ENCODE measurements at places on chromosomes 4 and X. TPM values are rescaled to one million over a fixed set of nuclear protein-coding genes. Genes with fewer than 3 reads are reported as not detected.

DNA sequence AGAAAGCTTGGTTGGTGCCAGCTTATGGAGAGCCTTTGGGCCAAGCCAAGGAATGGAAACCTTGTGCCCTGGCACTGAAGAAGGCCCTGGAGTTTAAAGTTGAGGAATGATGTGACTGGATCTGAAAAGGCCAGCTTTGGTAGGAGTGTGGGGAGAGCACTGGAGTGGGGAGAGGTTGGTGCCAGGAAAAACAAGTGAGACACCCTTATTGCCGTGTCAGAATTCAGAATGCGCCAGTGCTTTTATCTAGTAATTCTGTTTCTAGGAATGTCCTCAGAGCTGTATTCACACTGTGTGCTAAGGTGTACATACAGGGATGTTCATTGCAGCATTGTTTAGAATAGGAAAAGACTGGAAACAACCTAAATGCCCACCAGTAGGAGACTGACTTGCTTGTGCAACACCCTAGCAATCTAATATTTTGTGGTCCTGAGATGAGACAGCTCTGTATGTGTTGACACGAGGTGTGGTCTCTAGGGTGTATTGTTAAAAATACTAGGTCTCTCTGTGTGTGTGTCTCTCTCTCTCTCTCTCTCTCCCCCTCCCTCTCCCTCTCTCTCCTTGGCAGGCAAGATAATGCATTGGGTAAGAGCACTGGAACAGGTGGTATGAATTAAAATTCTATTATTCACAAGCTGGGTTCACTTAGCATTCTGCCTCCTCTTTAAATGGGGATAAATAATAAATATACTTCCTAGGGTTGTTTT lies 107.8 kb downstream of the GATB start:
- peaks cover 13% of the 10 kb centered on the region for H3K27me3 ChIP-seq
- no peak overlapping the region for H3K4me3 ChIP-seq
- H3K36me3 ChIP-seq = no peaks in the 10 kb centered on the region
- no peak for DNase-seq

The ZNF157 gene
- total RNA-seq = under 0.01 TPM

The NKAP gene
- 2.5 TPM for total RNA-seq

- DNase-seq = no peak
- H3K36me3 ChIP-seq = no peaks in the 10 kb centered on the region
- no peaks in the 10 kb centered on the region for H3K27me3 ChIP-seq
- H3K4me3 ChIP-seq = no peak overlapping the region
- no peaks in the 10 kb centered on the region for H3K4me1 ChIP-seq
- H3K27ac ChIP-seq = no peak overlapping the region
These were observed 173.1 kb upstream of the ANK2 start for GRCh38 chr4:112876316-112876715.

GRCh38 chrX:118726887-118727685 lies at the start of gene IL13RA1:
TSS of gene IL13RA1 (plus strand) at chrX:118727606. CDS start at chrX:118727639, 33 bp downstream.
- H3K27me3 ChIP-seq = no peaks in the 10 kb centered on the region
- H3K27ac ChIP-seq = peak within 1 kb of the TSS; percentile 92
- DNase-seq = peak; percentile 76
- peak within 1 kb of the TSS; percentile 88 for H3K4me3 ChIP-seq

DNA sequence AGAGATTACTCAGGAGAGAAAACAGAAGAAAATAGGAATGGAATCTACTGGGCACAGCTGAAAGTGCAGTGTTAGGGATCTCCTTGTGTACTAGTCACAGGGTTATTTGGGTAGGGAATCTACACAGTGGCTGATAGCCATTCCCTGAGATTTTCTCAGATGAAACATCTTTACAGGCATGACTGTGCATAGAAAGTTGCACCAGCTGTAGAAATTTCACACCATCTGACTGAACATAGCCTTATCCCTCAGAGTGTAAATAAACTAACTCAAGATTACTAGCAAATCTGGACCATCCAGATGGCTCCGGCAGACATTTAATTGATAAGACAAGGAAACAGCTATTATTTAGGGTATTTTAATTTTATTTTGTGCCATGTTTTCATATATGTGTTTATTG lies 2053.5 kb upstream of the TENM3 start:
- DNase-seq = peak; percentile 37
- H3K4me3 ChIP-seq = no peak overlapping the region
- no peaks in the 10 kb centered on the region for H3K36me3 ChIP-seq
- H3K27ac ChIP-seq = no peak overlapping the region

DNA sequence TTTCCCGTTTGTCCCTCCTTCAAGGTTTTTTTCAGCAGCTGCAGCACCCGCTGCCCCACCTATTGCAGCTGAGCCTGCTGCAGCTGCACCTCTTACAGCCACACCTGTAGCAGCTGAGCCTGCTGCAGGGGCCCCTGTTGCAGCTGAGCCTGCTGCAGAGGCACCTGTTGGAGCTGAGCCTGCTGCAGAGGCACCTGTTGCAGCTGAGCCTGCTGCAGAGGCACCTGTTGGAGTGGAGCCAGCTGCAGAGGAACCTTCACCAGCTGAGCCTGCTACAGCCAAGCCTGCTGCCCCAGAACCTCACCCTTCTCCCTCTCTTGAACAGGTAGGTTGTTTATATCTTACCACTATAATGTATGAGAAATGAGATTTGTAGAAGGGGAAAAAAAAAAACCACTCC lies 4.5 kb downstream of the PRR27 start:
- no peaks in the 10 kb centered on the region for H3K36me3 ChIP-seq
- DNase-seq = no peak
- no peak overlapping the region for H3K27ac ChIP-seq
- no peaks in the 10 kb centered on the region for H3K4me1 ChIP-seq

- no peak overlapping the region for H3K4me3 ChIP-seq
- peak; percentile 0 for DNase-seq
- no peaks in the 10 kb centered on the region for H3K36me3 ChIP-seq
- H3K27me3 ChIP-seq = no peaks in the 10 kb centered on the region
- no peaks in the 10 kb centered on the region for H3K4me1 ChIP-seq
These were observed 177.1 kb upstream of the CENPE start for GRCh38 chr4:103375278-103375677.
